ENCODE measurements at places on chromosomes 7 and 10.

DNA sequence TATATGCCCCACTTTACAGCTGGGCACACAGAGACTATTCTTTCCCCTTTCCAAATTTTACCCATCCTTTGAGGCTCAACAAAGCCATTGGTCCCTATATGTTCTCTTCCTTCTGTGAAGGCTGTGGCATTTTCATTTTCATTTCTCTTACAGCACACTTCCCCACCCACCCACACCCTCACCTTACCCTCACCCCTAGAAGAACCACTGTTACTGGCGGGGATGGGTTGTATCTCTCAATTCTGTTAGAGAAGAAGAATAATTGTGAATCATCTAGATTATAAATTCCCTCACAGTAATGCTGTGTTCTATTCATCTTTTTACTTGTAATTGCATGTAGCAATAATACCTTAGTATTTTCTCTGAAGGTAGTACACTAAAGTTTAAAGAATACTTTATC, 10.2 kb upstream of the CCDC71L start:
- no peak for DNase-seq

GRCh38 chr10:43209074-43209455, 57.8 kb downstream of the RASGEF1A start:
- DNase-seq, result no peak

- DNase-seq, result no peak
Measured at GRCh38 chr10:75353183-75353582, 48.4 kb downstream of the ZNF503 start.

- no peak for DNase-seq
Measured at GRCh38 chr7:66205741-66206090, 582 bp downstream of the TPST1 start.

- DNase-seq, result no peak
Measured at GRCh38 chr10:21393931-21394330, 131.6 kb downstream of the SKIDA1 start.

DNA sequence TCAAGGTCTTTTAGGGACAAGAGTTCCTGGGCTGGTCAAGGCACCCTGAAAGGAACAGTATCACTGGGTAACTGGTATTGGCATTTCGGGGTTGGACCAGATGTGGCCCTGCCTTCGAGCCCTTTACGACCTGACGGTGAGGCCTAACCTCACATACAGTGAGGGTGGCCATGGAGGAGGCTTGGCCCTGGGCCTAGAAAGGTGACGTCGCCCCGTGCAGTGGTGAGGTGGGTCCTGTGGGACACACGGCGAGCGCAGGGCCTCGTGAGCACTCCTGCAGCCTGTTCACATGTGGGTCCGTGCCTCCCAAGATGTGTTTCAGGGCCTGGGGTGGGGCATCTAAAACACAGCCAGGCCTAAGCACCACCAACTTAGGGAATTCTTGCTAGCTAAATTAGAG, 36.1 kb downstream of the CRHR2 start:
- no peak for DNase-seq

DNA sequence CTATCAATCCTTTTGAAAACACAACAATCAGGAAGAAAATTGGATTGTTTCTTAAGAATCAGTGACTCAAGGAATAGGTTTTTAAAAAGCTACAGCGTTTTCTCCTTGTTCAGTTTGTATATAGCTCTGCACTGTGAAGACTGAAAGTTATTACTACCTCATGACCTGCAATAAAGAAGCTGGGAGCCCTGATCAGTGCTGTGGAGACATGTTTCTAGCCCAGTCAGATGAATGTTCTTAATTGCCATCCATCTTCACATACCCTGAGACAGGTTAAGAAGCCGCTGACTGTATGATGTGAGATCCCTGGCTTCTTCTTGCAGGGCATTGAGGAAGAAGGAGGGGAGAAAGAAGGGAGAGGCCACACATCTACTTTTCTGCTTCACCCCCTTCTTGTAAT, 58.0 kb upstream of the VWC2 start:
- no peak for DNase-seq

GRCh38 chr7:96727534-96728088, 18.0 kb upstream of the SEM1 start:
- no peak for DNase-seq

DNA sequence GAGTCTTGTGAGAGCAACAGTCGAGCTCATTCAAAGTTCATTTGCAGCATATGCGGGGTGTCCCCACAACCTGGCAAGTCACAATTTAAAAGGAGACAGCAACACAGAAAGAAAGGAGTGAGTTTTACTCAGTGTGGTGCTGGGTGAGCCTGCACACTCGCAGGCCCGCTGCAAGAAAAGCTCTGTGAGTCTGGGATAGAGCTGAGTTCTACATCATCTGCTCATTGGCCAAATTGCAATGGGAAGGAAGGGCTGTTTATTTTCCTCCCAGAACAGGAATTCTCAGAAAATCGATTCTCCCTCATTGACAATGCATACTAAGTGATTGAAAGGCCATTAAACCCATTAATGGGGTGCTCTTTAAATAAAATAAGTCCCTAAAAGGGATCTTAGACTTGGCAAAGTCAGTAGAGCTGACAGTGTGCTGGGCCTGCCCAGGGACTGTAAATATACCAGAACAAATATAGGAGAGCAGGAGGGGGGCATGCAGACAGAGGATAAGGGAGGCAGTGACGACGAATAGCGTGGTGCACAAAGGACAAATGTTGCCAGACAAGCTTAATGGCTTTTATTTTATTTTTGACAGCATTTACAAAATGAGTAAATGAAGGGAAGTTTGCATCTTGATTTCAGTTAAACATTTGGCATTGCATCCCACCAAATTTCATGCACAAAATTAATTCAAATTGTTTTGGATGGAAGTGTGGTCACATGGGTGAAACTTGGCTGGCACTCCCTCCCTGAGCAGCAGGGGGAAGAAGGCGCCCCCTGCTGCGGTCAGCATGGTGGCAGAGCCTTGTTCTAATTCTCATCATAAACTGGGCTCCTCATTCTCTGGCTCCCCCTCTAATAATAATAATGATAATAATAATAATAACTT, 215.7 kb downstream of the SNX10 start:
- no peak for DNase-seq

DNA sequence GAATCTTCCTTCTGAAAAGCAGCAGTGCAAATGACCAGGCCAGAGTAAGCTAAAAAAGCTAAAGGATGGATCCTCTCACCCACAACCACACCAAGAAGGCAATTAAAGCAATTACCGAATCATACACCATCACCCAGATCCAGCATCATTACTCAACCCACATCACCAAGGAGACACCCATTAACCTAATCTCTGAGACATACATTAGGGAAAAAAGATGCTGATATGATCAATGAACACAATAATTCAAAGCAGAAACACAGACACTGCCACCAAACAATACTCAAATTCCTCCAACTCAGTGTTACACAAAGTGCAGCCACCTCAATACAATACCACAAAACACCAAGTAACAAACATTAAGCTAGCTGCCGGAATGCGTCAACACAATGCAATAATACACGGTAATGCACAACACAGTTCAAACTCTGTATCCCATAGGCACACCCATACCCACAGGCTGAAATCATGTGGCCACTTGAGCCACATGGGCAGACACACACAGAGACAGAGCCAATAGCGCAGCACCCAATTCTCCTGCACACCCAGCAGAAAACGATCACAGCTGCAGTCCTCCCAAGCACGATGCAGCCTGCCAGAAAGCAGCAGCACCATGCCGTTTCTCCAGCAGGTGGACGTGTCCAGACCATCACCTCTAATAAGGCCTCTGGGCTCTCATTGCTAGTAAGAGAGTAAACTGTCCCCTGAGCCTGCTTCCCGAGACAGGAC, 21.5 kb downstream of the PAX2 start:
- DNase-seq, result no peak

Measured in CD4-positive, alpha-beta T cell treated with Interferon alpha-2 for 1 hour (primary cell).